Spinal cord (tissue), 10 donors: ENCODE measurements at places on chromosomes 16 and 17. TPM values are rescaled to one million over a fixed set of nuclear protein-coding genes. Genes with fewer than 3 reads are reported as not detected.

DNA sequence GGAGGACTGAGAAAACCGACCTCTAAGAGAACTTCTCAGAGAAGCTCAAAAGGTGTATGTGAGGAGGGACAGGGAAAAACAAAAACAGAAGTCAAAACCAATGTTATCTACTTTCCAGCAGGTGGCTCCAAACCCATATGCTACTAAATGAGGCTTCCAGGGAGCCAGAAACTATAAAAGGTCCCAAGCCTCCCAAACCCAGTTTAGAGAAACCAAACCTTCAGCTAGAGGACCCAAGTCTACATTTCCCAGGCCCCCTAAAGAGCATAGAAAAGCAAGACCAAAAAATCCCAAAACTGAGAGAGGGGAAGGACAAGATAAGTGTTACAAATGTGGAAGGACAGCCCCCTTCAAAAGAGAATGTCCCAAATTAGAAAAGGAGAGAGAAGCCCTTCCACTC, 3.7 kb downstream of the HPR start:
- peak; percentile 55 for DNase-seq

GRCh38 chr16:58425756-58426494, 33.7 kb downstream of the GINS3 start:
- no peak for DNase-seq

PLK1 gene
- 7.1 TPM for total RNA-seq

GLOD4 gene
- total RNA-seq = 68.7 TPM

DNA sequence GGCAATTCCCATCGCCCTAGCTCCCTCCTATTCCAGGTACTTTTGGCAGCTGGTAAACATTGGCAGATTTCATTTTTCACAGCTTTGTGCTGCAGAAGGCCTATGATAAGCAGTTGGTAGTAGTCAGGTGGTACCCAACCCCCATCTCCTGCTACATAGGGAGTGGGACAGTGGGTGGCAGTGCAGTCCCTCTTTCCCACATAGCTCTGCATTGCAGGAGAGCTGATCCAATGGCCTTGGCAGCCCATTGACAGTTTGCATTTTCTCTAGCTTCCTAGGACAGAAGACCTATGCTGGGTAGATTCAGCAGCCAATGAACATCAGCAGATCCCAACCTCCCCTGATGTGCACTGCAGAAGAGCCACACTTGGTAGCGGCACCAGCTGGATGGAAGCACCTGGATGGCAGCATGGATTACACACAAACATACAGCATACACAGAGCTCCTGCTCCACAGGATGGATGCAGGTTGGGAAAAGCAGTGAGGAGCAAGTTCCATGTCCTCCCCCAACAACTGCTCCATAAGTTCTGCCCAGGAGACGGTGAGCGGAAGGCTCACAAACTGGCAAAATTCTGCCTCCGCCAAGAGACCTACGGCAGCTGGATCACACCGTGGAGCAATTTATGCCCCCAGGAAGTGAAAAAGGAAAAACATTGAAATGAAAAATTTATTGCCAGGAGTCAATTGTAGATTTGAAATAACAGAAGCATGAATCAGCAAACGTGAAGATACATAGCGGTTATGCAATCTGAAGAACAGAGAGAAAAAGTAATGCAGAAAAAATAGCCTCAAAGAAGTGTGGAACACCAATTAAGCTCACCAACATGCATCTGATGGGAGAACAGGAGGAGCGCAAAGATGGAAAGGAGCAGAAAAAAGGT, 95.7 kb downstream of the CACNG1 start:
- no peak for DNase-seq

- no peak for DNase-seq
These were observed 70.7 kb downstream of the RBFOX3 start for GRCh38 chr17:79539944-79540705.

DNA sequence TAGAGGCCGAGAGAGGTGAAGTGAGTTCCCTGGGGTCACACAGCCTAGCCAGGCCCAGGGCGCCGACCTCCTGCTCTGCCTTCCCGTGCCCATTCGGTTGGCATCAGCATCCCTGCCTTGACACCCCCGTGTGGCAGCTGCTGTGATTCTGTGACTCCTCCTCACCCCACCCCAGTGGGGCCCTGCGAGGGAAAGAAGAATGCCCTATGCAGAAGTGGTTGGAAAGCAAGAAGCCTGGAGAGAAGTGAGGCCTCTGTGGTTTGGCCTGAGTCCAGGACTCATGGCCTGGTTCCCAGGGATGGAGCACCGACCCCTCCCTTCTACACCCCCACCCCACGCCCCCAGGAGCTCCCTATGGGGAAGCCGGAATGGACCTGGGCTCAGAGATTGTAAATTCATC, 296.2 kb downstream of the SEC14L1 start:
- DNase-seq = no peak

DNA sequence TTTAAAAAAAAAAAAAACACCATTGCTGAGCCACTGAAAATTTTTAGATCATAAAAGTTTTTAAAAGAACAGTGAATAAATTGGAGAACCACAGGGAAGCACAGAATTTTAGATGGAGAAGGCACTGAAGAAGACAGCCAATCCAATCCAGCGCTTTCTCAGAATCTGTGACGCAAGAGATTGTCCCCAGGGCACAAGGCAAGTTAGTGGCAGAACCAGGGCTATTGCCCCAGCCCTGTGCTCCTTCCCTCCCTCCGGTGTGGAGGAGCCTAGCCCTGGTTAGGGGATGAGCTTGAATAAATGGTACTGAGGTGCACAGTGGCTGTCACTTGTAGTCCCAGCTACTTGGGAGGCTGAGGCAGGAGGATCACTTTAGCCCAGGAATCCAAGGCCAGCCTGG, 108.3 kb downstream of the ZNF423 start:
- DNase-seq = no peak

DNA sequence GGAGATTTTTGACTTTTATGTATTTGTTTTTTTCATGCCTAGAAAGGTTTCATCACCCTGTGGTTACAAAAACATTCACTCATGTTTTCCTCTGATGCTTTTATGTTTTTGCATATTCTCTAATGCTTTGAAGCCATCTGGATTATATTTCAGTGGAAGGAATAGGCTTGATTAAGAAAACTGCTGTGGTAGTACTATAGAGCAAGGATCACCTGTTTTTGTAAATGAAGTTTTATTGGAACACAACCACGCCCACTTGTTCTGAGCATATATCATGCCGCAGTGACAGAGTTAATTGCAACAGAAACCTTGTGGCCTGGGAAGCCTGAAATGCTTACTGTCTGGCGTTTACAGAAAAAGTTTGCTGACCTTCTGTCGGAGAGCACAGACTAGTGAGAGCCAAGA, 11.5 kb downstream of the COX10 start:
- DNase-seq = no peak

DNA sequence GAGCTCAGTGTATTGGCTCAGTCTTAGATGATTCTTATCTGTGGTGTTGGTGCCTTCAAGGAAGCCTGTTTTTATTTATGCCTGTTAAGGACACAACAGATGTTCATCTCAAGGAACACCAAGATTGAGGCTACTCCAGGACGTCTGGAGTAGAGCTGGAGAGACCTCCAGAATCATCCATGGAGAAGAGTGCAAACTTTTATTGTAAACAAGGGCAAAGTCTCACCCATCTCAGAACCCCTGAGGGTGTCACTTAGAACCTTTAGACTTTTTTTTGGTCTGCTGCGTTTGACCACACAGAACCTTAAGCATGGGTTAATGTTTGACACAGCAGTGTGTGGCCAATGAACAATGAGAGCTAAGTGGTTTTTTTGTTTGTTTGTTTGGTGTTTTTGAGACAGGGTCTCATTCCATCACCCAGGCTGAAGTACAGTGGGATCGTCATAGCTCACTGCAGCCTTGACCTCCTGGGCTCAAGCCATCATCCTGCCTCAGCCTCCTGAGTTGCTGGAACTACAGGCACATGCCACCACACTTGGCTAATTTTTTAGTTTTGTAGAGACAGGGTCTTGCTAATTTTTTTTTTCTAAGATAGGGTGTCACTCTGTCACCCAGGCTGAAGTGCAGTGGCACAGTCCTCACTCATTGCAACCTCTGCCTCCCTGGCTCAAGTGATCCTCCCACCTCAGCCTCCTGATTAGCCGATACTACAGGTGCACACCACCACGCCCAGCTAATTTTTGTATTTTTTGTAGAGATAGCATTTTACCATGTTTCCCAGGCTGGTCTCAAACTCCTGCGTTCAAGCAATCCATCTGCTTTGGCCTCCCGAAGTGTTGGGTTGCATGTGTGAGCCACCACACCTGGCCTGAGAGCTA, 16.3 kb downstream of the SLC47A1 start:
- DNase-seq = no peak

DNA sequence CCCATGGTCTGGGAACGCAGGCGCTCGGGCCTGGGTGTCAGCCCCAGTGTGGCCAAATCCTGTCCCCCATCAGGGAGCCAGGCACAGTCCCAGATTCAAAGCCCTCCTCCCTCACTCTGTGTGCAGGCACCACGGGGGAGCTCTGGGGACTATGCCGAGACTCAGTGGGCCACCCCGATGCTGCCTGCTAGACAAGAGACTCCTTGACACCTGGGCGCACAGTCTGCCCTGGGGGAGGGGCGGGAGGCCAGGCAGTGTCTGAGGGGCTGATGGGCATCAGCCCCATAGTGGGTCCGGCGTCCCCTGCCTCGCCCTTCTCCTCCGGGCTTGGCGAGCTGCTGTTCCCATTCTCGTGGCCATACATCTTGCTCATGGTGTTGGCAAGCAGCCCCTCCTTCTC, 8.5 kb upstream of the CD79B start:
- DNase-seq = no peak

DNA sequence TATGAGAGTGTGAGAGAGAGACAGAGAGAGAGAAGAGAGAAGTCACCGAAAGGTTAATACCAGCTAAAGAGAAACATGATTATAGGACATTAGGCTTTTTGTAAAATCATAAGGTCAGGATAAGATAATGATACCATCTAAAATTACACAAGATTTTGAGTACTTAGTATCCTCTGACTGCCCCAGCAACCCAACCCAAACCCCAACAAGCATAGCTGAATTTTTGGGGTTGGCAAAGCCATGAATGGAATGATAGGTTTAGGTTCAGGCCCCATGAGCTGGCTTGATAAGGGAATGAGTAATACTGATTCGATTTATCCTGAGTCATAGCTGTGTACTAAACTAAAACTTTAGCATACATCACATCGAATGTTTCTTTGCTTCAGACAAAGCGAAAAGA, 259.5 kb downstream of the IRX3 start:
- no peak for DNase-seq

POLR3E gene
- 21.9 TPM for total RNA-seq

CCL7 gene
- total RNA-seq = not detected

PRSS22 gene
- total RNA-seq = not detected

- no peak for DNase-seq
These were observed 4.0 kb downstream of the LYRM1 start for GRCh38 chr16:20904507-20905081.

SPATA22 gene
- 1.2 TPM for total RNA-seq

DNA sequence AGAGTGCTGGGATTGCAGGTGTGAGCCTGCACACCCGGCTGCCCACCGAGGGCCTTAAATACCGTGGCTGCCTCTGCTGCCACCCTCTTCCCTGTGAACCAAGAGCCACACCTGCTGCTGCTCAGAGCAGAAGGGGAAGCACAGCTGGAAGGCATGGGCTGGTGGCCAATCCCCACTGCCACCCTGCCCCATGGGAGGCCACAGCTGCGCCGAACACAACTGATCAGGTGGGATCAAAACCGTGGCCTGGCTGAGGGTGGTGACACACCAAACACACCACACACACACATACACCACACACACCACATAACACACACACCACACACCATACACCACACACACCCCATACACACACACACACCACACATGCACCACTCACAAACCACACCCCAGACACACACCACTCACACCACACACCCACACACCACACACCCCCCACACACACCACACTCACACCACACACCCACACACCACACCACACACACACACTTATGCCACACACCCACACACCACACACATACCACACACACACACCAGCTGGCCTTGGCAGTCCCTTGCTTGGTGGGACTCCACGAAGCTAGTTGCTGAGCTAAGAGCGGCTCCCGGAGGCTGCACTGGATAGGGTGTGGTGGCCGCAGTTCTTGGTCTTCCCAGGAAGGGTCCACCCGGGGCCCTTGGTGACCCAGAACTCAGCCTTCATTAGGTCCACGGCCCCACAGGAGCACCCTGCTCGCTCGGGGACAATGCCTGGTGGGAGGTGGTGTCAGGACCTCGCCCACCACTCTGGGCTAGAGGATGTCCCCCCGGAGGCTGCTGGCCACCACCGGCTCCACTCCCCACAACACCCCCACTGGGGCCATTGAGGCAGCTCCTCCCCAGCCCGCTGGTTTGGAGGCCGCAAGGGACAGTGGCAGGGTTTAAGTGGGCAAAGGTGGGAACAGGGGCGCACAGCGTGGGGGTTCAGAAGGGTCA, 14.9 kb downstream of the CEP131 start:
- DNase-seq = no peak

GRCh38 chr17:49362723-49363117, 670 bp upstream of the ZNF652 start:
- DNase-seq = no peak

ARHGAP23 gene
- total RNA-seq = 52.6 TPM

HS3ST3B1 gene
- 3.9 TPM for total RNA-seq

DNA sequence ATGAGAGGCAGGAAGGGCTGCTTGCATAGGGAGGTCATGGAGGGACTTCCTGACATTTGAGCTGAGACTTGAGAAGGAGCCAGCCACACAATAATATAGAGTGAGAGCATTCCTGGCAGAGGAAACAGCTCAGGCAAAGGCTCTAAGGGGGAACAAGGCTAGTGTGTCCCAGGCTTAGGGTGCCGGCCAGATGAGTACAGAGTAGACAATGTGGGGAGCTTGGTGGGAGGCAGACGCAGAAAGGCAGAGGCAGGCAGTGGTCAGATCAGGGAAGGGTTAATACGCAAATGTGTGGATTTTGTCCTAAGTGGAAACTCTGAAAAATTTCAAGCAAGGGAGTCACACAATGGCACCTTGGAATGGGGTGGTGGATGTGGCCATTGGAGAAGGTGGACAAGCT, 31.3 kb downstream of the CD300LB start:
- no peak for DNase-seq

DNA sequence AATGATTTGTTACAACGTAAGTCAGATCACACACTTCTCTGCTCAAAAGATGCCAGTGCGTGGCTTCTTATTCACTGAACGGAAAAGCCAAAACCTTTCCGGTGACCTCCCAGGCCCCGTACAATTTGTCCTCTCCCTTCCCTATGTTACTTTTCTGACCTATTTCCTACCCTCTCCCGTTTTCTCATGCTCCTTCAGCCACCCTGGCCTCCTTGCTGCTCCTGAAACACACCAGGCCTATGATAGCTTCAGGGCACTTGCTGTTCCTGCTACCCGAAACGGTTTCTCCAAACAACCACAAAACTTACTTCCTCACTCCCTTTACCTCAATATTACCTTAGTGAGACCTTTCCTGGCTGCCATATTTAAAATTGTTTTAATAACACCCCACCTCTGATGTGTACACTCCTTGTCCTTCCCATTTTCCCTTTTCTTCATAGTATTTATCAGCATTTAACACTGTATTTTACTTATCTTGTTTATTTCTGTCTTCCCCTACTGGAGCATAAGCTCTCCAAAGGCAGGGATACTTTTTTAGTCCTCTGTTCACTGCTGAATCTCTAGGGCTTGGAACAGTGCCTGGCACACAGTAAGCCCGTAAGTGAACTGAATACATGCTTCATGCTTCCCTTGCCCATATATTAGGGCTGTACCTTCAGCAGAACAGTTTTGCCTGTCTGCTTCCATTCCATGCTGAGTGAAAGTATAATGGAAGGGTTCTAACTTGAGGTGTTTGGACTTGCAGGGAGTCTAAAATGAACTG, 10.9 kb upstream of the ARL2BP start:
- no peak for DNase-seq
